NCI-H2081 (cell line): ENCODE measurements at places on chromosomes 1 and 21.
A peak's percentile ranks its signal among the peaks of the same experiment; 100 is the strongest.

- DNase-seq, result no peak
Observed at GRCh38 chr1:54267815-54268761, 68.1 kb downstream of the MRPL37 start.

- DNase-seq, result no peak
Observed at GRCh38 chr1:41540886-41541591, 56.6 kb upstream of the EDN2 start.

- DNase-seq, result no peak
Observed at GRCh38 chr1:48230236-48230635, 7.7 kb downstream of the SLC5A9 start.

DNA sequence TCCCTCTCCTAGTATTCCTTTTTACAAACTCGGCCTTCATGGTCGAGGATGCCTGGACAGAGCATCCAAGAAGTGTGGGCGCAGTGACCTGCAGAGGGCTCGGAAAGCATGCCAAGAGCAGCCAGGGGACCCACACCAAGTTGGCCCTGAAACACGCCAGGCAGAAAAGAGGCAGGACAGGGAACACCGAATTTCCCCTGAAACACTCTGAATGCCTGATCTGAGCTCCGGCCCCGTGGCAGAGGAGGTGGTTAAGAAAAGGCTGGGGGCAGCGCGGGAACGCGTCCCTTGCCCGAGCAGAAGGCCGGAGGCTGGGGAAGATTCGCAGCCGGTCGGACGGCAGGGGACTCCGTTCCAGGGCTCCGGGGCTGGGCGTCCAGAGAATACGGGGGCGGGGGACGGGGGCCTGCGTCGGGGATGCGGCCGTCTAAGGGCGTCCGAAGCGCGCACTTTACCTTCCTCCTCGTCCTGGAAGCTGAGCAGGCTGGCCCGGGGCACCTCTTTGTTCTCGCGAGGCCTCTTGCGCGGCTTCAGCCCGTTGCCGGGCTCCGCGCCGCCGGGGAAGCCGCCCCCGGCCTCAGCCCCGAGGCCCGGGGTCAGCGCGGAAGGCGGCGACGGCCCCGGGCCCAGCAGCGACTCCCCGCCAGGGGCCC, 558 bp downstream of the PAXBP1 start:
- peak; percentile 32 for DNase-seq

- DNase-seq, result no peak
Observed at GRCh38 chr21:46027851-46028493, 46.4 kb downstream of the COL6A1 start.

DNA sequence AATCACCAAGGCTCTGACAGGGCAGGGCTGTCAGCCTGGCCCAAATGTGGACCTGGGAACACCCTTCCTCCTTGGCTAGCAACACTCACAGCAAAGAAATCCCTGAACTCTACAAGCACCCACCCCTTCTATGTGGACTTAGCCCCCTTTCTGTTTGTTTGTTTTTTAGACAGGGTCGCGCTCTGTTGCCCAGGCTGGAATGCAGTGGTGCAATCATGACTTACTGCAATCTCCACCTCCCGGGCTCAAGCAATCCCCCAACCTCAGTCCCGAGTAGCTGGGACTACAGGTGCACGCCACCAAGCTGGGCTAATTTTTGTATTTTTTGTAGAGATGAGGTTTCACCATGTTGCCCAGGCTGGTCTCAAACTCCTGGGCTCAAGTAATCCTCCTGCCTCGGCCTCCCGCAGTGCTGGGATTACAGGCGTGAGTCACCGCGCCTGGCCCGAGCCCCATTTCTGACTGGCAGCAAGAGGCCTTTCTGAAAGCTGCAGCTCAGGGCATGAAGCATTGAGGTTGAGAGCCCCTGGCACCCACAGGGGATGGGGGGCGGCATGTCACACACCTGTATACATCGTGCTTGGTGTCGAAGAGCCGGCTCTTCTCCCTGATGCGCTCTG, 16.2 kb downstream of the RIPK4 start:
- no peak for DNase-seq

DNA sequence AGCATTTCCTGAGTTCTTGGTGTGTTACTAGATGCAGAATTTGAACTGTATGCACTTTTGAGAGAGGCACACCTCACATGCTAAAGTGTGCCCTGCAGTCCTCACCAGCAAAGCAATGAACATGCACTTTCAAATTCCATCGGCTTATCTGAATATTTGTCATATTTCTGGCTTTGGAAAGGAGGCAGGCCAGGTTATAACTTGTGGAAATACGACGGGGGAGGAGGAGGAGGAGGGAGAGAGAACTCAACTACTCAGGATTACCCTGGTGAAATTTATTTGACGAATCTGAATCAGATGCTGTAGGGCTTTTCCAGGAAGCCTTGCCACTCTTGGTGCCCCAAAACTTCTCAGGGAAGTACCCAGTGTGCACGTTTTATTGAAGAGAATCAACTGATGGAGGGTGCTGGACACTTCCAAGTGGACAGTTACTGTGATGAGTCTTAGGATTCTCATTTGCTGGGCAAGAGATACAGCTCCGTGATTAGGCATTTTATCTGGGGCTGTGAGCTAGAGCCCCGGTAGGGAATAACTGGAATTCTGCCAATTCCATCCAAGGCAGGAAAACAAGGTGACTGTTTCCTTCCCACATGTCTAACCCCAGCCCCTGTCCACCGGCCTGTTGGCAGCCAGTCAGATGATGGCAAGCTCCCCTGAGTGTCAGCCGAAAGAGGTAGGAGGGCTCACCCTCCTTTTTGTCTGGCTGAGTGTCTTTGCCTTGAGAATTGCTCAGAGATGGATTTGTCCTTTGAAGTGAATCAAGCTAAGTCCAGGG, 3.8 kb downstream of the PDPN start:
- no peak for DNase-seq

DNA sequence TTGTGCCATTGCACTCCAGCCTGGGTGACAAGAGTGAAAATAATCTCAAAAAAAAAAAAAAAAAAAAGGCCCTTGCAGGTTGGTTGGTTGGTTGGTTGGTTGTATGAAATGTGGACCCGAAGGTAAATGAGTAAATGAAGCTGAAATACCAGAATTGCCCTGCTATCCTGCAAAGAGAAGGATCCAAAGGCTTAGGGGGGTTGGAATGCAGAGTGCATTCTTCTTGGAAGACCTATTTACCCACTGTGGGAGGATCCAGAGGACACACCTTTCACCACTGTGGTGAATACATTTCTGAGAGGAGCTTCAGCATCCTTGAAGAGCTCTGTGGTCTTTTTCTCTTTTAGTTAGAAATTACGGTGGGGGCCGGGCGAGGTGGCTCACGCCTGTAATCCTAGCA, 28.7 kb upstream of the EIF4G3 start:
- DNase-seq, result no peak
